ENCODE measurements at places on chromosomes 2 and 18. TPM values are rescaled to one million over a fixed set of nuclear protein-coding genes. Genes with fewer than 3 reads are reported as not detected.
A peak's percentile ranks its signal among the peaks of the same experiment; 100 is the strongest.

- DNase-seq, result no peak
Measured at GRCh38 chr2:38264396-38265221, 112.5 kb downstream of the ATL2 start.

DNA sequence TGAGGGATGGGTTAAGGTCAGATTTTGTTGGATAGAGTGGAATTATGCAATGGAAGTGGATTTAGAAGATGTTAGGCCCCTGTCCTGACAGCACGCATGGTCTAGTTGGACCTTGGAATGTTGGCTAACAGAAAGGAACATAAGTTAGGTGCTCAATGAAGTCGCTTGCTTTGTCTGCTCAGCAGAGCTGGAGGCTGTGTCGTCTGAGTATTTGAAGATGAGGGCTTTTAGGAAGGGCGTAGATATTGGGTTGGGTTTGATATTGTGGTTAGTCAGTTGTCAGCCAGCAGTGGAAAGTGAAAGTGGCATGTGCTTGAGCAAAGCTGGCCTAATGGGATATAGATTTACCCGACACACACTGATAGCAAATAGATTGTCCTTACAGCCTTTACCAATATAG, 239.3 kb downstream of the PRKCE start:
- peak; percentile 33 for DNase-seq

- no peak for DNase-seq
Measured at GRCh38 chr2:41910126-41910525, 137.7 kb upstream of the PKDCC start.

DNA sequence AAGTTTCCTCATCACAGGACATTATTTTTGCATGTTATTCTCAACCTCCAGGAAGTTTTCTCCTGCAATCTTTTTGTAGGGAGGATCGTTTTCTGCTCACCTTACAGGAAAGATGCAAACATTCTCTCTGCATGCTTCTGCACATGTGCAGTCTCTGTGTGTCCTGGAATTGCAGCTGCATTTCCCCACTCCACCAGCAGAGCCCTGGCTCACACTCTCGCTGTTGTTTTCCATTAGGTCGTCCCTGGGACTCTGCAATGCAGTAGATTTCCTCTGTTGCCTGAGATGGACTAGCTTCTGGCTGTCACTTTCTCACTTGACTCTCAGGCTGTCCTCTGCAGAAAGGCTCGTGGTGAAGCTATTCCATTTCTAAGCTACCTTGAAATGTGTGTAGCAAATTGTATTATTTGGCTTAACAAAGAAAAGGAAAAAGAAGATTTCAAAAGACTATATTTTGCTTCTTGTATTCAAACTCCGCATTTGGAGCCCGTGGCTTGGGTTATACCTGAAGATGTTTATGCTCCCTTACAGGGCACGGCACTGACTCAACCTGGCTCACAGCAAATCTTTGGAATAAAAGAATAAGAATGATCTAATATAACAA, 346.7 kb downstream of the RAD51AP2 start:
- no peak for DNase-seq

DNA sequence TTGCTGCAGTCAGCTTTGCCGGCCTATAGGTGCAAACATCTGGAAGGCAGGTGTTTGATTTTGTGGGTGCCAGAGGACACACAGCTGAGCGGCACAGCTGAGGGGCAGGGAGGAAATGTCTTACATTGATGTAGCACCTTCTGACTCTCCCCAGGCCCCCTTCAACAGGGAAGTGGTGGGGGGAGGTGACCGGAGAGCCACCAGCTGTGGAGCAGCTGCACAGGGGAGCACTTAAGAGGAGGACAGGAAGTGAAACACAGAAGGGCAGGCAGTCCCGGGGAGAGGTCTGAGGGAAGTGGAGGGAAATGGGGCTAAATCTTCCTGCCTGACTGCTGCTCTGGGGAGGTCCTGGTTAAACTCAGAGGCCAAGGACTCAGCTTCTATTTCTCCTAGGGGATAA, 409.1 kb downstream of the TNS1 start:
- DNase-seq, result no peak

The ACTG2 gene
- total RNA-seq, result not detected

The APCDD1 gene
- not detected for total RNA-seq

- DNase-seq, result no peak
Measured at GRCh38 chr2:84247532-84247931, 211.5 kb downstream of the SUCLG1 start.

The AOX1 gene
- total RNA-seq, result 0.79 TPM

GRCh38 chr2:204280262-204280668, 265.0 kb upstream of the PARD3B start:
- no peak for DNase-seq

The MOGAT1 gene
- total RNA-seq, result not detected

- no peak for DNase-seq
Measured at GRCh38 chr18:5937121-5937520, 41.8 kb upstream of the TMEM200C start.

DNA sequence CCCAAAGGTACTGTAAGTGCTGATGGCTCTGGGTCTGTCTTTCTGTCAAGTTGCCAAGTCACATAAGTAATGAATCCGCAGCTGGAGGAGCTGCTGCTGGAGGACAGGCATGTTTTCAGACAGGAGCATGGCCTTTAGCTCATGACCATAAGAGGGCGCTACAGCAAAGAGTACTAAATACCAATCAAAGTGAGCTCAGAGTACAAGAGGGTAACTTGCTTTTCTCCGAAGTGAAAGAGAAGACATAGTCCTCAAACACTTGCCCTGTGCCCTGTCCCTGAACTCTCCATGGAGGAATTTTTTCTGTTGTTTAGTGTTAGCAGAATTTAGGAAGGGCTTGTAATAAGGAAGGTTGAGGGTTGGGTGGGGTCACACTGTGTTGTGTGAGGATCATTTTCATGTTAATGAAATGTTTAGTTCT, 58.0 kb upstream of the EML6 start:
- peak; percentile 73 for DNase-seq

GRCh38 chr2:39706312-39706711, 40.6 kb downstream of the TMEM178A start:
- DNase-seq, result no peak

- DNase-seq, result no peak
Measured at GRCh38 chr2:237350070-237350469, 63.9 kb downstream of the COL6A3 start.

- no peak for DNase-seq
Measured at GRCh38 chr2:180657054-180657453, 323.4 kb upstream of the UBE2E3 start.

The RFTN2 gene
- total RNA-seq, result not detected

The IL1A gene
- 0.17 TPM for total RNA-seq

The DAW1 gene
- total RNA-seq, result not detected

The CNDP1 gene
- not detected for total RNA-seq

- no peak for DNase-seq
Measured at GRCh38 chr2:154194909-154195643, 323.4 kb downstream of the GALNT13 start.

DNA sequence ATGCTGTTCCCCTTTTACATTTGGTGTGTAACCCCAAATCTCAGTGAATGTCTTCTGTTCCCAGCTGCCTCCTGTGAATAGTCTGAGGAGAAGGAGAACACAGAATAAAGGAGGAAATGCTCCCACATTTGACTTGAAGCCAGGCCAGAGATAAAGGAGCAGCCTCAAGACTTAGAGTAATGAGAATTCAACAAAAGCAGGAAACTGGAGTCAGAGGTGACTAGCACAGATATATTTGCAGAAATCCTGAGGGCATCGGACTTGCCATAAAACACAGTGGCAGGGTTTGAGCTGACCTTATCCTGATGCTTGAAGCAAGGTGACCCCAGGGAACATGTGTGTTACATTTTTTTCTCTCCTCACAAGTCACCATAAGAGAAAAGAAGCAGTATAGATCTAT, 291.4 kb upstream of the RND3 start:
- no peak for DNase-seq

GRCh38 chr2:5690286-5690685, 1.9 kb upstream of the SOX11 start:
- no peak for DNase-seq

GRCh38 chr2:216516730-216517350, 18.2 kb downstream of the RPL37A start:
- DNase-seq, result no peak

GRCh38 chr2:54408288-54408687, 47.8 kb upstream of the SPTBN1 start:
- DNase-seq, result no peak

DNA sequence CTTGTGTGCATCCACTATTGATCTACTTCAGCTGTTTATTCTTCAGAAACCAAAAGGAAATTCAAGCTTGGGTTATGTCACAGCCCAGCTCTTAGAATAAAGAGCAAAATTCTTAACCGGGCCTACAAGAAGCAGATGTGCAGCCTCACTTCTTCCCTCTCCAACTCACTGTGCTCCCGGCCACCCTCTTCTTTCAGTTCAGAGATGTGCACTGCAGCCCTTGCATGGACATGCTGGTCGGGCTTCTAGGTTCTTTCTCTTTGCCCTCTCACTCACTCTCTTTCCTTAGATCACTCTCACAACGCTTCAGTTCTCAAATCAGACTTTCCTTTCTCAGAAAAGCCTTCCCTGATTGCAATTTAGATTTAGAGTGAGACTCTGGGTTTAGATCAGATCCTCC, 104.1 kb downstream of the CHN1 start:
- peak; percentile 48 for DNase-seq

DNA sequence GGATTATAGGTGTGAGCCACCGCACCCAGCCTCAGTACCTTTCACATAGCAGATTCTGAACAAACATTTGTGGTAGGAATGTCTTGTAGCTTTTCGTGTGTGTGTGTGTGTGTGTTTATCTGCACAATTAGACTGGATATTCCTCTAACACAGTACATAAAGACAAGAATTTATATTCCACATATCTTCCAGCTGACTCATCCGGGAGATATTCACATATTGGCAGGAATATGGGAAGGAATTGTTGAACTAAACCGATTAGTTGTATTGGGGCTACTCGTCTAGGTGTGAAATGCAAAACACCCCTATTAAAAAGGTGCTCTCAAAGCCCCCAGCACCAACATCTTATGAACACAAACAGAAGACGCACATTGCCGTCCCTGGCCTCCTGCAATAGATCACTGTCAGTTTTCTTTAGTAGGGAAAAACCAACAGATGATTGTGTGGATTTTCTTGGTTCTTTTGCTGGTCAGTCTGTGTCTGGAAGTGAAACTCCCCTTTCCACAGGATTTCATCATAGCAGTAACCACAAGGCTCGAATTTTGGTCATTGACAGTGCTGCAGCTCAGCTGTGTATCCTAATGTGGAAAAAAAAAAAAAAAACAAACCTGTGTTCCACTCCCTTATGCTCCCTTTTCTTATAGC, 208.5 kb upstream of the ACVR2A start:
- no peak for DNase-seq

The NOSTRIN gene
- not detected for total RNA-seq

The EML6 gene
- 0.49 TPM for total RNA-seq

GRCh38 chr2:175805442-175806124, 196.5 kb downstream of the LNPK start:
- DNase-seq, result no peak

The SPATA3 gene
- total RNA-seq, result not detected

The THSD7B gene
- not detected for total RNA-seq

The CPLX4 gene
- total RNA-seq, result not detected

DNA sequence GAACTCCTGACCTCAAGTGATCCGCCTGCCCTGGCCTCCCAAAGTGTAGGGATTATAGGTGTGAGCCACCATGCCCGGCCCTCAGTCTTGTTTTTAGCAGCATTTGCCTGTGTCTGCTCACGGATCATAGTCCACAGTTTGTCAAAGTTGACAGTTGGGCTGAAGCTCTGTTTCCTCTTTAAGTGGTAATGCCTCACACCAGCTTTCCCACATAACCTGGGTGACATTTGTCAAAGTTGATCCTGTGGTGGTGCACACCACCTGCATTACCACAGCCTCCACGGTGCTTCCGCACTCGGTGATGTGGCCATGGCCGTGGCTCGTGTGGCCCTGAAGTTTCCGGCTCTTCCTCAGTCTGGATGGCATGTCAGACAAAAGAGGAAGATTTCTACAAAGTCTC, 27.1 kb downstream of the RAB31 start:
- no peak for DNase-seq

The CD226 gene
- total RNA-seq, result 19.4 TPM

The METAP1D gene
- total RNA-seq, result 3.4 TPM

- DNase-seq, result no peak
Measured at GRCh38 chr18:47999801-48000248, 69.4 kb upstream of the SMAD2 start.
